ENCODE measurements at places on chromosomes 12 and 14.

- DNase-seq = no peak
Measured at GRCh38 chr12:76830436-76830835, 48.4 kb downstream of the CSRP2 start.

DNA sequence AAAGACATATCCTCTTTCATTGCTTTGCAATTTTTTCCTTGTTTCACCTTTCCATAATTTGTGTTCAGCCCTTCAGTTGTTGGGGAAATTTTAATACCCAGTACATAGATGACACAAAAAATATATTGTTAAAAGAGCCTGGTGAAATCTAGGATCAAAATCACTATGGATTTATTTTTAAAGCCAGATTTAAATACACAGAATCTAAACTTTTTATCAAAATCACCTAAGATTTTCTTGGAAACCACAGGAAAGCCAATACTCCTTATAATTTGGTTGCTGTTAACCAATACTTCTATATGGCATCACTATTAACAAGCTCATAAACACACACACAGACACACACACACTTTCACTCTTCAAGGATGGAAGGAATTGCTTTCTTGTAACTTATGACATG, at the start of gene TAS2R20:
Gene TAS2R20, minus strand, starts transcription at position 101 of the 400 bp plus-strand sequence. CDS start 429 bp downstream, outside the sequence.
- DNase-seq = no peak

GRCh38 chr12:115949675-115950074, 327.8 kb downstream of the MED13L start:
- DNase-seq = no peak

GRCh38 chr12:3683670-3684069, 69.2 kb downstream of the CRACR2A start:
- DNase-seq = no peak

DNA sequence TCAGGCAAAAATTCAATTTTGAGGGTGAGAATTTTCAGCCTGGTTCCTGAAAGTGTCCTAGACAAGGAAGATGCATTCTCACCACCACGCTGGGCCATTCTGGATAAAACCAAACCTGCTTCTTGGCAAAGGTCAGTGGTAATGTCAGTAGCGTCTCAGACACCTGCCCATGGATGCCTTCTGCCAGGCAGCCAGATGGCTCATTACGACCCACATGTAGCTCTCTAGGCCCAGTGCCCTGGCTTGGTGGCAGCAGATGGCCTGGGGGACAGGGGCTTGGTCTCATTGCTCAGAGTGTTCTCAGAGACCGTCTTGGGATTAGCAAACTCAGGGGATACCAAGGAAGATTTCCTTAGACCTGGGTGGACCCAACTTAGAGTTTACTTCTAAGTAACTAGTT, 105.1 kb downstream of the ARF6 start:
- DNase-seq = no peak
